ENCODE measurements at places on chromosomes 12 and 14.

- DNase-seq: no peak
Measured at GRCh38 chr12:65300679-65301349, 22.3 kb downstream of the MSRB3 start.

DNA sequence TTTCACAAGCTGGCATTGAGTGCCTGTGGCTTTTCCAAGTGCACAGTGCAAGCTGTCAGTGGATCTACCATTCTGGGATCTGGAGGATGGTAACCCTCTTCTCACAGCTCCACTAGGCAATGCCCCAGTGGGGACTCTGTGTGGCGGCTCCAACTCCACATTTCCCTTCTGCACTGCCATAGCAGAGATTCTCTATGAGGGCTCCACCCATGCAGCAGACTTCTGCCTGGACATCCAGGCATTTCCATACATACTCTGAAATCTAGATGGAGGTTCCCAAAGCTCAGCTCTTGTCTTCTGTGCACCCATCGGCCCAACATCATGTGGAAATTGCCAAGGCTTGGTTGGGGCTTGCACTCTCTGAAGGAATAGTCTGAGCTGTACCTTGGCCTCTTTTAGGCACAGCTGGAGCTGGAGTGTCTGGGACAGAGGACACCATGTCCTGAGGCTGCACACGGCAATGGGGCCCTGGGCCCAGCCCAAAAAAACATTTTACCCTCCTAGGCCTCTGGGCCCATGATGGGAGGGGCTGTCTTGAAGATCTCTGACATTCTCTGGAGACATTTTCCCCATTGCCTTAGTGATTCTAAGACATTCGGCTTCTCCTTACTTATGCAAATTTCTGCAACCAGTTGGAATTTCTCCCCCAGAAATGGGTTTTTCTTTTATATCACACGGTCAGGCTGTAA is 313.3 kb upstream of the SFSWAP start:
- DNase-seq: no peak

- no peak for DNase-seq
Measured at GRCh38 chr14:78595797-78596196, 425.6 kb downstream of the NRXN3 start.

GRCh38 chr14:99450266-99450665 is 30.4 kb downstream of the SETD3 start:
- DNase-seq: no peak

DNA sequence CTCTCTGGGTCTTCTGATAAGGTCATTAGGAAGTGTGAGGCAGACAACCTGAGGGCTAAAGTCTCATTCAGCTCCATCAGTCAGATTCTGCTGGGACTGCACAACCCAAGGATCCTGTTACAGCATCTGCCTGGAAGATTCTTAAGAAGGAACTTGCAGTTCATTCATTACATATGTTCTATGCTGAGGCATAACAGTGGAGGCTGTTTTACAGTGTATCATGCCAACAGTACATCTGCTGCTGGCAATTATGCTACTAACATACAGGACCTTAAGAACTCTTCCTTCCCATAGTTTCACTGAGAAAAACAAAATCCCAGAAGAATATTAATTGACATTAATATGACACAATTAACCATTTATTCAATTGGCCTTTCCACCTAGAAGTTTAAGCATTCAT is 968.6 kb downstream of the DIO2 start:
- no peak for DNase-seq

GRCh38 chr14:53646925-53647324 is 309.7 kb downstream of the BMP4 start:
- no peak for DNase-seq

DNA sequence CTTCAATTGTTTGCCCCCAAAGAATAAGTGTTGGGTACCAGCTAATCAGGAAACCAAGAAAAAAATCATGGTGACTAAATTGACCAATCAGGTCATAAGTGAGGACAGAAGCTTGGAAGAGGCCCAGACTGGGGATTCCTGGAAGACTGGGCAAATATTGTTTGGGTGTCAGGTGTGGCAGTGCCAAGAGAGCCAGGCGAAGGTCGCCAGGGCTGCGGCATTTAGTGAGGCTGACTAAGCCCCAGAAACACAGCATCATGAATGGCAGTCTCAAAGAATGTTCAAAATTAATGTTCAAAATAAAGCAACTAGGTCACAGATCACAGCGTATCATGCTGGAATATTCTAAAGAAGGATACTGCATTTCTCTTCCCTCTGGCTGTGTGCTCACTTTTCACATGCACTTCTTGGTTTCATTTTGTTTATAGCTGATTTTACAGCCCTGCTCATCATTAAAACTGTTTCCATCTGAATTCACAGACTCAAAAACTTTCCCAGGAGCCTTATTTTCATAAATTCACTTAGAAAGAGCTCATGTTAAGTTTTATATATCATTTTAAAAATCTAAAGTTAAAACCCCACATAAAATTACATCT is 85.3 kb upstream of the OVCH1 start:
- DNase-seq: peak; percentile 44

DNA sequence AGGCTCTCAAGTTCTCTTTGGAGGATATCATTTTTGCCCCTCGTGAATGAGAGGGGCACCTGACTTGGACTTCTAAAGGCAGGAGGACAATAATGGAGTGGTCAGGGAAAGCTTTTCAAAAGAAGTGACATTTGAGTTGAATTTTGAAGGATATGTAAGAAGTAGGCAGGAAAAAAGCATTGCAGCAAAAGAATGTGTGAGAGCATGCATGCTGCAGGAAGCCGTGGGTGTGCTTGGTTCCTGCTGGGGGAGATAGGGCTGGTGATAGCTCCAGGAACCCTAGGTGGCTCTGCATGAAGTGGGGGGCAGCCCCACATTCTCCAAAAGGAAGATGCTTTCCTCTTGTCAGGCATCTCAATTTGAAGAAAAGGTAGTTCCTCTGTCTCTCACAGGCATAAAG is 23.1 kb downstream of the ACVR1B start:
- DNase-seq: no peak

GRCh38 chr12:94100990-94101737 is 47.2 kb upstream of the PLXNC1 start:
- DNase-seq: peak; percentile 87

- no peak for DNase-seq
Measured at GRCh38 chr14:61646366-61647116, 48.8 kb upstream of the HIF1A start.

GRCh38 chr12:56628671-56629458 is 1.3 kb downstream of the BAZ2A start:
- peak; percentile 80 for DNase-seq

GRCh38 chr12:101596172-101596571 is 1.4 kb downstream of the MYBPC1 start:
- no peak for DNase-seq

- DNase-seq: peak; percentile 51
Measured at GRCh38 chr14:77031759-77032490, 3.4 kb upstream of the IRF2BPL start.

DNA sequence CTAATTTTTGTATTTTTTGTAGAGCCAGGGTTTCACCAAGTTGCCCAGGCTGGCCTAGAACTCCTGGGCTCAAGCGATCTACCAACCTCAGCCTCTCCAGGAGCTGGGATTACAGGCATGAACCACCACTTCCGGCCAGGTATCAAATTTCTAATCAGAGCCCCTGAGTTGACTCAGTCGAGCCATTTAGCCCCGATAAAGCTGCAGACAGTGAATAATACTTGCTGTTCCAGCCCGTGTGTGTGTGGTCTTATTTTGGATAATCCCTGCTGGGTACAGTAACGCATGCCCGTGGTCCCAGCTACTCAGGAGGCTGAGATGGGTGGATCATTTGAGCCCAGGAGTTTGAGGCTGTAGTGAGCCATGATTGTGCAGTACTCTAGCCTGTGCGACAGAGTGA is 57.0 kb downstream of the TEAD4 start:
- DNase-seq: no peak

DNA sequence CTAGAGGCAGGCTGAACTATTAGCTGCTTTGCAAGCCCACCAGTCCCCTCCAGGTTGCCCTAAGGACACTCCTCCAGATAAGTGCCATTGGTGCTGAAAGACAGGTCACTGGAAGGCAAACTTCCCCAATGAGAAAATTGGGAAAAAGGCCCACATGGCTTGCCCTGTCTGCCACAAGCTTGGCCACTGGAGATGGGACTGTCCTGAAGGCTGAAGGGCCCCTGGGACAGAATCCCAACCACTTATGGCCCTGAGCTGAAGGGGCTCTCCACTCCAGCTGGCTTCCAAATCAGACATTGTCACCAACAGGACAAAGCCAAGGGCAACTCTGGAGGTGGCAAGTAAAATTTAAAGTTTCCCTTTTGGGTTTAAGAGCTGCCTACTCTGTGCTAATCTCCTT is 12.2 kb upstream of the DHRS2 start:
- DNase-seq: no peak

- no peak for DNase-seq
Measured at GRCh38 chr14:92786427-92786756, 7.7 kb upstream of the GOLGA5 start.

DNA sequence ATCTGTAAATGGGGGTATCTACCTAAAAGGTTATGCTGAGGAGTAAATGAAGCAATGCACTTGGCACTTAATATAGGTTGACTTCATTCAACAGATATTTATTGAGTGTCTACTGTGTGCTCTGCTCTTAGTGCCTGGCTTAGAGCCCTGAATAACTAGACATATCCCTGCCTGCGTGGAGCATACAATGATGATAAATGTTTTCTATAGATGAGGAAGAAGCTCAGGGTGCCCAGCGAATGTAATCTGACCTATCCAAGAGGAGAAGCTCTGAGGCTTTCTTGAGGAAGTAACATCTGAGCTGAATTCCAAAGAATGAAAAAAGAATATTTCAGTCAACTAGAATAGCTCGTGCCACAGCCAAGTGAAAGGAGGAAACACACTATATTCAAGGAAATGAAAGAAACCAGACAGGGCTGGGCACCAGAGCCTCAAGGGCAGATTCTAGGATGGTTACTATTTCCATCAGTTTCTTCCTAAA is 17.9 kb upstream of the HIGD1C start:
- no peak for DNase-seq

DNA sequence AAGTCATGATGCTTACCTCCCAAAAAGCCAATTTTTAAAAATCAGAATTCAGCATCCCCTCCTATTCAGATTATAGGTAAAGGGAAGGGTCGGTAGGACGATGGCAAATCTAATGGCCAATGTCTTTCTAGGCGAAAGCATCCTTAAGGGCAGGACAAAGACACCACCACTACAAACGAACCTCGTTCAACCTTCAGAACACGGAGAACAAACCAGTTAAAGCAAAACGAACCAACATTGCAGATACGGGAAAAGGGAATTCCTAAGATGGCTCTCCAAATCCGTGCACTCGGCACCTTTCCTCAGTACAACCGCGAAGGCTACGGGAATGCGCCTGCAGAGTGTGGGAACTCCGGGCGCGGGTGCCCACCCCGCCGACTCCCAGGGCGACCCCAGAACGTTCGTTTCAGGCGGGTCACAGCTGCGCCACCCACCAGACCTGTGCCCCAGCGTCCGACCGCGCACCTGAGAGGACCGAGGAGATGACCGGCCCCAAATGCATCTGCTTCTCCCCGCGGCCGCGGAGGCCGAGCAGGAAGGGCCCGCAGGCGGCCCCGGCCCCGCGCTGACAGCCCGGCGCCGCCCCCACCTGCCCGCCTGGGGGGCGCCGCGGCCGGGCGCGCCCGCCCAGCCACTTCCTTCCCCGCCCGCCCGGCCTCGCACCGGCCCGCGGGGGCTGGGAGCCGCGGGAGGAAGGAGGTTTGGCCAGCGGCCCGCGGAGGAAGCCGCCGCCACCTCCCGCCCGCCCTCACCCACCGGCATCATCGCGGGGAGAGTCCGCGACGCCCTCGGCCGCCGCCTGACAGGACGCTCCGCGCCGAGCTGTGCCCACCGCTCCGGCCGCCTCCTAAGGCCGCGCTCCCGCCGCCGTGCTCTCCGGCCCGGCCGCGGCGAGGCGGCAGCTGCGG is 578 bp downstream of the PPP1R13B start:
- DNase-seq: peak; percentile 59

GRCh38 chr12:94841177-94841576 is 162.3 kb downstream of the NDUFA12 start:
- DNase-seq: no peak

DNA sequence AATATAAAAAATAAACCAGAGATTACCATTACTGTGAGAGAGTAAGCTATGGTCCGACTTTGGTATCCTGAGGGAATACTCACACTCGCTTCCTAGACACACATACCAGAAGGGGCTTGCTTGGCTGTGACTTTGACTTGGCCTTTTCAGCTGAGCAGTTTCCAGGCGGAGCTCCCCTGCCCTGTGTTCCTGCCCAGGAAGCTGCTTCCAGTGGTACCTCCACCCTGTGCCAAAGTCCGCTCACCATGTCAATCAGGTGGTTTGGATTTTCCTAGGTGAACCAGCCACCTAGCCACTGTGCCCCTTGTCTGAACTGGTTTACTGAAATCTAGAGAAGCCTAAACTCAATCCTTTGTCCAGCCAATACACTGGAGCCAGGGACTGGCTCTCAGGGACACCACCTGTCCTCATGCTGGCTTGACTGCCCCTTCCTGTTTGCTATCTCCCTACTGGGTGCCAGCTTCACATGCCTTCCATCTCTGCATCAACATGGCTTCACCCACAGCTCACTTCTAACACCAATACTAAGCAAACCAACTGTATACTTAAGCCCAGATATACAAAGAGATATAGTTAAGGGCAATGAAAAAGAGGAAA is 28.6 kb downstream of the MAX start:
- DNase-seq: no peak

DNA sequence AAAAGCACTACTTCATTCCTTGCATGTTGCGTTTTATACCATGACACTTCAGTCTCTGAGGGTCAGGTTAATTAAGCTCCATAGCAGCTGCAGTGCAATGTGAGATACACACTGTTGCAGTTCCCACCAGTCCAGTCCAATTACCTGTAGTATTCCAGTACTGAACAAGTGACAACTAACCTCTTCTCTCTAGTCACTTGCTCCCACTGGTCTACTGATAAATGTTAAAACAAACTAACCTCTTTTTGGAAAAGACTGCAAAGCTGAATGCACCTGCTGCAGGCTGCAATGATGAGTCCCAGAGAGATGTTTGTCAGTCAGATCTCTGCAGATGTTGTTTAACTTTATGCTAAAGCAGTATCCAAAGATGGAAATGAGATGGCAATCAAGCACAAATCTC is 7.9 kb downstream of the NOVA1 start:
- DNase-seq: no peak

- DNase-seq: no peak
Measured at GRCh38 chr14:44414646-44415045, 92.4 kb downstream of the FSCB start.

- DNase-seq: peak; percentile 83
Measured at GRCh38 chr12:6341417-6342139, at the start of gene TNFRSF1A. Gene TNFRSF1A (minus strand): TSS chr12:6342076. CDS start chr12:6341814, 262 bp downstream.

DNA sequence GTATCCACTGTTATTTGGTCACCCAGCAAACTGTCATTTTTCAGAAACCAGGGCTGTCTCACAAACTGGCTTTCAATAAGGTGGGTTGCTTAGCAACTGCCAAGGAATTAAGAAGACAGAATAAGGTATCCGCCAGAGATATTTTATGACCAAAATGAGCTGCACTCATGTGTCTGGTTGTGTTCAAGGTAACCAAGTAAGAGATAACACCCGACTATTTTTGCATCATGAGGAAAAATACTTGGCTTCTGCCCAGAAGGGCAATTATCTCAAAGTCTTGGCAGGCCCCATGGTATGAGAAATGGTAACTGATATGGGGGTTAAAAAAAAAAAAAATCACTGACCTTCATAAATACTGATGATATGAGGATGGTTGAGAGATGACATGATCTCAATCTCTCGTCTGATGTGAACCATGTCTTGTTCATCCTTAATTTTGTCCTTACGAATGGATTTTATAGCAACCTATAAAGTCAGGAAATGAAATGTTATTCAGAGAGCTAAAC is 32.6 kb downstream of the NUAK1 start:
- no peak for DNase-seq

- no peak for DNase-seq
Measured at GRCh38 chr14:90019824-90020523, 41.8 kb upstream of the KCNK13 start.

- no peak for DNase-seq
Measured at GRCh38 chr12:5310151-5310550, 121.8 kb upstream of the NTF3 start.
